ENCODE measurements at places on chromosomes 1 and 21.

DNA sequence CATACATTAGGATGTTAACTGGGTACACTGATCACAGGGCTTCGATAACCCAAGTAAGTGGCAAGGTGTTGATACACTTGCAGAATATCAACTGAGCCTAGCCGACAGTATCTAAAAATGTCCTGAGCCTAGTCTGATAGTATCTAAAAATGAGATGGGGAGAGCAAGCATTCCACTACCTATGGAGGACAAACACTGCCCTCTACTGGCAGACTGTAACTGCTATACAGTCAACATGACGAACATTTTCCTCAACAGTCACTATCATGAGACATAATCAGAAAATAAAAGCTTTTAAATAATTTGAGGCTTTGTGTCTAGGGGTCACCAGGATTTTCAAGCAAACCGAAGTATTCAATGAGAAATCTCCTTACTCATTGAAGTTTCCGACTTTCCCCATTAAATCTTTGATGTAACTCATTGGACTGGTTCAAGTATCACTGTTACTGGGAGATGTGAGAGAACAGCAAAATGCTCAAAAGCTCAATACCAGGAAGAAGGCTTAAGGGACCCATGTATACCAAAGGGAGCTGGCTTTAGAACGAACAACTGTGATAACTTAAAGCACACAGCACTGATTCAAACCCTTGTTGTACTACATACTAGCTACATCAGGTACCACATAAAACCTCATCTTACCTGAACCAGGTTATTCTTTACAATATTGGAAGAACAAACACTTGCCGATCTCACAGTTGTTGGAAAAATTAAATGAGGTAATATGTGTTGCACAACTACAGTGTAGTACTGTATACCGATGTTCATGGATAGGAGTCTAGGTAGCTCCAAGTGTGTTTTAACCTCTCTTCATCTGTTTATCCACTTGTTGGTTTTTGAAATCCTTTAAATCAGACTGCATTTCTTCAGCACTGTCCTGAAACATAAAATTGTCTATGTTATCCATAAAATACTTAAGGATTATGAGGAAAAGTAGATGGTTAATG is 31.1 kb upstream of the SLC45A3 start:
- no peak for DNase-seq

- DNase-seq, result no peak
Observed at GRCh38 chr1:90208949-90209348, 214.0 kb downstream of the ZNF326 start.

GRCh38 chr1:46199233-46199749 is 1.1 kb upstream of the POMGNT1 start:
- no peak for DNase-seq

DNA sequence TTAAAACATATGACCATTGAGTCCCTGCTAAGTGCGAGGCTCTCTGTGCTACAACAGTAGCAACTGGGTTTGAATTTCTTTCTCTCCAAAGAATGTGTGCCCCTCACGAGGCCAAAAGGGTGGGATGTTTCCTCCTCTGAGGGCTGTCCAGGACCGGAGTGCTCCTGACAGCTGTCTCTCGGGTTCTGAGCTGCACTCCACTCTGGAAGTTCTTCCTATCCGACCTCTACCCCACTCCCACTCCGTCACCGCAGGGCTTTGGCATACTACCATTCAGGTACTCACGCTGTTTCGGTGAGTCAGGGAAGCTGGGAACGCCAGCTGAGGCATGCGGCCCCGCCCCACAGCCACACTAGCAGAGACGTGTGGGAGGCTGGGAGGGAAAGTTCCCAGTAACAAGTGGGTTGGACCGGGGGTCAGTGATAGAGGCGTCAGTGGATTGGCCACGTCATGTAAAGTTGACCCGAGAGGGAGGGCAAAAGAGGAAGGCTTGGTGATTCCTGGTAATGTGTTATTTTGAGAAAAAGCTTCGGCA is 705 bp upstream of the SLC50A1 start:
- DNase-seq, result peak; percentile 81

DNA sequence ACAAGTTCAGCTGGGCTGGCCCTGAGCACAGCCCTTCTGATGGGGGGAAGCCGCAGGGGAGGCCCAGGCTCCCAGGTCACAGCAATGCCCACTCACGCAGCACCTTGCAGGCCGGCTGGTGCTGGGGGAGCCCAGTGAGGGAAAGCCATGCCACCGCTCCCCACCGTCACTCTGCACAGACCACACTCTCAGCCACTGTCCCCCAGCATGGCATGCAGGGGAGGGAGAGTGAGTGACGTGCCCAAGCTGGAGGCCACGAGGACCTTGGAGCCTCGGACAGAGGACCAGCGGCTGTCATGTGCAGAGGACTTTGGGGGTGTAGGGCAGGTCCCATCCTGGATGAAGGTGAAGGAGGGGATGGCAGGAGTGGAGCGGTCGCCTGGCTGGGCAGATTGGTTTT is 25.1 kb downstream of the SLC45A1 start:
- DNase-seq, result no peak

- DNase-seq, result peak; percentile 67
Observed at GRCh38 chr1:15410223-15410883, 665 bp downstream of the EFHD2 start.

DNA sequence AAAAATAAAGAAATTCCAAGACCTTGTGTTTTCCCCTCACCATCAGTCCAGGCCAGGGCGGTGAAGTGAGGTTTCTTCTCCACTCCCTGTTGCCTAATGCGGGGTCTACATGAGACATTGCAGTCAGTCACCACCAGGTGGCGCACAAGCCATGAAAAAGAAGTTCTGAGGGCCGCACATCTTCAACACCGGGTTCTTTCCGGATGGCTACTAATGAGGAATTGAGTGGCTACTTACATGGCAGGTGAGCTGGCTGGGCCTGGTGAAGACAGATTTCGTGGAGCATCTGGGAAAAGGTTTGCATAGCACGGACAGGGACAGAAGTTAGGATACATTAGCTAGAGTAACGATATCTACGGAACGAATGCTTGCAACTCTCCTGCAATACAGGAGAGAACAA is 15.8 kb upstream of the S100A11 start:
- DNase-seq, result peak; percentile 95

- DNase-seq, result no peak
Observed at GRCh38 chr1:229478852-229479251, 29.3 kb downstream of the NUP133 start.

GRCh38 chr1:83996621-83997020 is 2.3 kb downstream of the TTLL7 start:
- DNase-seq, result no peak

DNA sequence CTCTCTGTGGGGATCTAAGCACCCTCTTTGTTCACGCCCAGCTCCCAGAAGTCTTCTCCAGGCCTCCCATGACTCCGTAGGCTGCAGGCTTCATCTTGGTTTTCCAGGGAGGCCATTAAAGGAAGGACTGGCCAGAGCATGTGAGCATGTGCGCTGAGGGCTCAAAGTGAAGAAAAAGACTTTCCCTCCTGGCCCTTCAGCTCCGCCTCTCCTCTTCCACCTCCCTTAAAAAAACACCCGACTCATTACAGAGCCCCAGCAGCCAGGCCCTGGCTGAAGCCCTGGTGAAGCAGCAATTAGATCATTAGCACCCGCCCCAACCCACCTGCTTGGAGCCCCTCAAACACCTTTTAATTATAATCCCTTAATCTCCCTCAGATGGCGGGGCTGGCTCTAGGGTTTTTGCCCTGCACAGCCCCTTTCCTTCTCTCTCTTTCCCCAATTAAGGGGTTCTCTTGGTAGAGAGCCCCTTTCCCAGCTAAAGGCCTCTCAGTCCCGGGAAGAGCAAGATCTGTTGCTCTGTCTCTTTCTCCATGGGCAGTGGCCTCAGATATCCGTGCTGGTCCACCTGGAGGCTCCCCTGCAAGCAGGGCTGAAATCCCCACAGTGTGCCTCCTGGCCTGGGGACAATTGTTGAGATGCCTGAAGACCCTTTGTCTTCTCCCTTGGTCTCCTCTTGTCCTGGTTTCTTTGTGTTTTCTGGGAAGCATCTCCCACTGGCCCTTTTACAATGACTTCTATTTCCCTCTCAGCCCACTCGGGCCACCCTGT is 30.5 kb downstream of the RHBG start:
- DNase-seq, result no peak

- peak; percentile 72 for DNase-seq
Observed at GRCh38 chr1:147243228-147243685, 773 bp downstream of the CHD1L start.

- DNase-seq, result no peak
Observed at GRCh38 chr1:173038875-173039554, 11.7 kb downstream of the TNFSF18 start.

- DNase-seq, result no peak
Observed at GRCh38 chr1:89351597-89352311, 12.1 kb upstream of the GBP6 start.

DNA sequence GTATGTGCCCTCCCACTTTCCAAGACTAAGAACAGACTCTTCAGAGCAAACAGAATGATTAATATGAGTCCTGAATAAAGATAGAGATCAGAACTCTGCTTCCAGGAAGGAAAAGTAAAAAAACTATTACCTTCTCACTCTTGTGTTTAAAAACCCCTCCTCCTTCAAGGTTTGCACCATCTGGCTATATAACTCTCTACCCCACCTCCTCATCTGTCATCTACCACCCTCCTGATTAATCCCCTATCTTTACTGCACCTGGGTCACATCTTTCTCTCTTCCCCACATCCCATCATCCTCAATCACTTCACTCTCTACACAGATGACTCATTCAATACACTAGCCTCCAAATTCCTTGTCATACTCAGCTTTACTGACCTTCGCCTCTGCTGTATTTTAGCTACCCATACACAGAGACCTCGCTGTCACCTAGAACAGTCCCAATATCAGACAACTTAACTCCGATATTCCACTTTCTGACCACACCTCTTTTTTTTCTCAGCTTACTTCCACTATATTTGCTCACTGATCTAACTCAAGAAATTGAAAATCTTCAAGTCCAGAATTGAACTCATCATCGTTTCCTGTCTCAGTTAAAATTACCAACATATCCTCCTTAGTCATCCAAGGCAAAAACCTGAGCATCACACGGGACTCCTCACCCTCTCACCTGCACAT is 3.7 kb downstream of the SCMH1 start:
- no peak for DNase-seq

- DNase-seq, result no peak
Observed at GRCh38 chr1:66278260-66279021, 255.5 kb upstream of the SGIP1 start.

- DNase-seq, result no peak
Observed at GRCh38 chr1:209590405-209590804, 6.9 kb downstream of the CAMK1G start.

- no peak for DNase-seq
Observed at GRCh38 chr1:217647791-217648190, 16.6 kb downstream of the SPATA17 start.

DNA sequence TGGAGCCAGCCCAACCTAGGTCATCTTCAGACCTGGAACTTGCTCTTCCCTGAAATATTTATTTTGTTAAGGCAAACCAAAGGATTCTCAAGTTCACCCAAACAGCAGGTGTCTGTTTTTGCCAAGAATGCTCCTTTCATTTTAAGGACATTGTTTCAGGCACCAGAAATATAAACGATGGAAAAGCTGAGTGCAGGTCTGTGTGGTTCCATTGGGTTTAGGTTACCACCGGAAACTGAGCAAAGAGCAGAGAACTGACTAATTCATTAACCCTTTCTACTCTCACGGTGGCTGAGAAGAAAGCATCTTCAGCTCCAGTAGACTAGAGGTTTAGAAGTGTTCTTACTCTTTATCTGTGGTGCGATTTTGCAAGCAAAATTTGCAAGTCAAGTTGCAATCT is 38.0 kb upstream of the ZC3H11B start:
- no peak for DNase-seq

- DNase-seq, result no peak
Observed at GRCh38 chr1:223504741-223505140, 111.5 kb downstream of the CCDC185 start.

DNA sequence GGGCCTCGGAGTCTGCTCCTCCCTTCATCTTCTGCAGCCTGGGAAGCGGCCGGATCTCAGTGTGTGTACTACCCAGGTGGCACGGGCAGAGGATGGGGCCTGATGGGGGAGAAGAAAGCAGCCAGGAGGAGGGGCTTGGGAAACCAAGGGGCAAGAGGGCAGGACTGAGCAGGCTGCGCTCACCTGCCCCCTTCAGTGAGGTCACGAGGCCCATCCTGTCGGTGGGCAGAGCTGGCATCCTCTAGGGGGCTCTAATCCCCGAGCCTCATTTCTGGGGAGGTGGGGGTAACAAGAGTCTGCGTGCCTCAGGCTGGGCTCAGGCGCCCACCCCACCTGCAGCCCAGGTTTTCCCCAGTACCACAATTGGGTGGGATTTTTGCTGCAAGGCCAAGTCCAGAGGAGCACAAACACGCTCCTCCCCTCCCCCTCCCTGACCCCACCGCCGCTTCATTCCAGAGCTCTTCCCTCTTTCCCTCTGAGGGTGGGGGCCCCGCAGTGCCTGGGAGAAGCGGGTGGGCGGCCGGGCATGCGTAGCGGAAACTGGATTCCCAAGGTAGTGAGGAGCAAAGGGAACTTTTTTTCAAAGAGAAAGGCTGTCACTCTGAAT is 1.8 kb upstream of the WNT3A start:
- DNase-seq, result peak; percentile 47

- no peak for DNase-seq
Observed at GRCh38 chr21:34091607-34092006, 18.2 kb downstream of the MRPS6 start.

GRCh38 chr1:232057217-232057895 is 430.8 kb downstream of the DISC1 start:
- no peak for DNase-seq

- no peak for DNase-seq
Observed at GRCh38 chr1:242754125-242754524, 229.6 kb upstream of the PLD5 start.

GRCh38 chr1:226888816-226889215 is 18.4 kb downstream of the PSEN2 start:
- no peak for DNase-seq

GRCh38 chr1:1290238-1290731 is 10.0 kb downstream of the SCNN1D start:
- peak; percentile 82 for DNase-seq

DNA sequence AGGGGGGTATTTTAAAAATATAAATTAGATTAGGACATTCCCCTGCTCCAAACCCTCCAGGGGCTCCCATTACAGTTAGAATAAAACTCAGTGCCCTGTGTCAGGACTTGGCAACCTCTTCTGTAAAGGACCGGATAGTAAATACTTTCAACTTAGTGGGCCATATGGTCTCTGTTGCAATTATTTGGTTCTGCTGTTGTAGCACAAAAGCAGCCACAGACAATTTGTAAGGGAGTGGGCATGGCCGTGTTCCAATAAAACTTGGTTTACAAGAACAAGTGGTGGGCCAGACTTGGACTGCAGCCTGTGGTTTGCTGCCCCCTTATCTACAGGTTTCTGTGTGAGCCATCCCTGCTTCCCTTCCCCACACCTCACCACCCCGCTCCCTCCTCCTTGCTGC is 92.0 kb downstream of the ACTL8 start:
- no peak for DNase-seq

DNA sequence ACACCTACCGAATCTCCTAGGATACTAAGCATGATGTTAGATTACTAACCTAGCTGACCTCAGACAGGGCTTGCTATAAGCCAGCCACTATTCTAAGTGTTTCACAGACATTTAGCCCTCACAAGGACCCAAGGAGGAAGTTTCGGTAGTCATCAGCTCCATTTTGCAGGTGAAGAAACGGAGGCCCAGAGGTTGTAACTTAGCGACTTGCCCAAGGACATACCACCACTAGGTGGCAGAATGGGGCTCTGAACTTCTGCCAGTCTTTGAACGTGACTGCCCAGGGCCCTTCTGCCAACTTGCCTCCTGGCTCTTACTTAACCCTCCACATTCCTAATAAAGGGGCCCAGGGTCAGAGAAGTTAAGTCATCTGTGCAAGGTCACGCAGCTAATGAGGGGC is 283.5 kb downstream of the C1orf94 start:
- DNase-seq, result peak; percentile 75

- no peak for DNase-seq
Observed at GRCh38 chr1:162056579-162056978, 12.9 kb upstream of the NOS1AP start.
